GM04503 (cell line): ENCODE measurements at places on chromosomes 5 and 9.

GRCh38 chr5:95244479-95244878 lies 40.4 kb downstream of the MCTP1 start:
- no peak for DNase-seq

DNA sequence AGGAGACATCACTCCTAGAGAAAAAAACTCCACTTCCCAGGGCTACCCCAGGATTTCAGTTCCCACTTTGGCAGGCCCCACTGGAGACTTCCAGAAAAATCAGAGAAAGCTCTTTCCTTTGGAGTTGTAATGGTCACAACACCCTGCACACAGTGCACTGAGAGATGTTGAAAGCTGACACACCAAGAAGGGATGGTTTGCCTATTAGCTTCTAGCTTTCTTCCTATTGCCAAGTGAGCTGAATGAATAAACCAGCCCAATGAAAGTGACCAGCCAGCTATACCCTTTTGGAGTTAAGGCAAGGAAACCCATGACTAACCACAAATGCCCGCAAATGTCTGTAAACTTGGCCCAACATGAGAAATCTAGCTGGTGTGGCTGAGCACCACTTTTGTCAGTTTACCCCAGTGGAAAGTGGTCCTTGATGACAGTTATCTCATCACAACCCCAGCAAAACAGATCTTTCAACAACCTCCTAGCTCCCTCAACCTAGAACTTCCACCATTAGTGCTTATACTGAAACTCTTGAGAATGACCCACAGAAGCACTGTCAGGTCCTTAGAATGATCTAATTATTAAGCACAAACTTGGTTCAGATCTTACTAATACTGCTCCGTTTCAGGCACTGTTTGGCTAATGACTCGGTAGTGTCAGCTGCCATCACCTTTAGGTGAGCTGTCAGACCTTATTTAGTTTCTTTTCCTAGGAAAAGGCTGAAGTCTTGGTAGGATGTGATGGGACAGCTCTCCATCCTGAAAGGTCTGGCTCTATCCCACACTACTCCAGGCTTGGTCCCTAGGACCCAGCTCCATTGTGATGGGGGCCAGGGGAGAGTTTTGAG lies 11.2 kb downstream of the IRF1 start:
- DNase-seq: no peak

GRCh38 chr9:114155263-114155994 lies at the start of gene COL27A1:
Gene COL27A1 (plus strand): TSS chr9:114155537. CDS start chr9:114155951, 414 bp downstream.
- DNase-seq: no peak

GRCh38 chr5:114416254-114416653 lies 54.4 kb downstream of the KCNN2 start:
- no peak for DNase-seq

DNA sequence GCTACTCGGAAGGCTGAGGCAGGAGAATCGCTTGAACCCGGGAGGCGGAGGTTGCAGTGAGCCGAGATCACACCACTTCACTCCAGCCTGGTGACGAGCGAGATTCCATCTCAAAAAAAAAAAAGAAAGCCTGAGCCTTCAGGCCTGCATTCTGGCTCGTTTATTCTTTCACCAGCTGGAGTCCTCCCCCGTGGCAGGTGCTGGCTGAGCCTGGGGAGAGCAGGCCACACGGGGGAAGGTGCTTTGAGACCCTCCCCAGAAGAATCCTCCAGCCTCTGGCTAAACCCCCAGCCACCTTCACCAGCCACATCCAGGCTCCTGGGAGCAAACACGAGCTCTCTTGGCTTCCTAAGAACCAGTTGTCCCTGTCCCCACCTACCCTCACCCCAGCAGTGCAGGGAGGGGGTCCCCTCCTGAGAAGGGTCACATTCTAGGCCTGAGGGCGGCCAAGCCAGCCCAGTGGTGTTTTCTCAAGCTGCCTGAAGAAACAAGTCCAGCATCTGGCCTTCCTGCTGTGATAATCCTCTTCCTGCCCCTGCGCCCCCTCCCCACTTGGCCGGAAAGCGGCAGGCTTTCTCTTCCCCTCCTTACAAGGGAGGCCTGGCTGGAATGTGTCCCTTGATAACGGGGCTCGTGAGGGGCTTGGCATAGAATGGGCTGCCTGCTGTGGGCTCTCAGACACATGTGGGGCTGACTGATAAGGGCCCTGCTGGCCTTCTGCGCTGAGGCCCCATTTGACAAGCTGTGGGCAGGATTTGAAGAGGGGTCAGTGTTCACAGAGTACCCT lies 41.5 kb downstream of the PLPP7 start:
- no peak for DNase-seq

GRCh38 chr9:95132366-95133324 lies 184.9 kb downstream of the FANCC start:
- DNase-seq: no peak

DNA sequence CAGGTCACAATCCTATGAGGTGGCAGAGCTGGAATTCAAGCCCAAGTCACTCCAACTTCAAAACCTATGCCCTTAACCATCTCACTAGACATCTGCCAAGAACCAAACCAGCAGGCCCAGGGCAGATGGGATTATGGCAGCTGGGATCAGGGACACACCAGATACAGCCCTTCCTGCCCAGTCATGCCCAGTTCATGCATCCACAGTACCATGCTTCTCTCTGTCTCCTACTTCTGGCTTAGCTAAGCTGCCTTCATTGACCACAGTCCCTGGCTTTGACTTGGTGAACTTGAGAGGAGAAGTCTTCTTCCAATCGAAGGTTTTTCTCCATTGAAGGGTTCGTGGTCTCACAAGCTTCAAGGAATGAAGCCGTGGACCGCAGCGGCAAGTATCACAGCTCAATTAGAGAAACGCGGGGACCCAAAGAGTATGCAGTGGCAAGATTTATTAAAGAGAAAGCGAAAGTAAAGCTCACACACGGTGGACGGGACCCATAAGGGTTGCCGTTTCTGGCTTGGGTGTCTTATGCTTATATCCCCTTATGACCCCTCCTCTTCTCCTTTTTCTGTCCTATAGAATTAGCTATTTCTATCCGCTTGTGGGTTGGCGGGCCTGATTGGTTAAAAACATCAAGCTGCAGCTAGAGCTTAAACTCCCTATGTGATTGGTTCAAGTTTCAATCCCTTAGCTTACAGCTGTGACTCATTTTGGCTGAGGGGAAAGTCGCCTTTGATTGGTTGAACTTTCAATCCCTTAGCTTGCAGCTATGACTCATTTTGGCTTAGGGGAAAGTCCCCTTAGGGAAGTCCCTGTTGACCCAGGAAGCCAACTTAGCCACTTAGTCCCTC lies 101.2 kb downstream of the TRIM36 start:
- DNase-seq: no peak

DNA sequence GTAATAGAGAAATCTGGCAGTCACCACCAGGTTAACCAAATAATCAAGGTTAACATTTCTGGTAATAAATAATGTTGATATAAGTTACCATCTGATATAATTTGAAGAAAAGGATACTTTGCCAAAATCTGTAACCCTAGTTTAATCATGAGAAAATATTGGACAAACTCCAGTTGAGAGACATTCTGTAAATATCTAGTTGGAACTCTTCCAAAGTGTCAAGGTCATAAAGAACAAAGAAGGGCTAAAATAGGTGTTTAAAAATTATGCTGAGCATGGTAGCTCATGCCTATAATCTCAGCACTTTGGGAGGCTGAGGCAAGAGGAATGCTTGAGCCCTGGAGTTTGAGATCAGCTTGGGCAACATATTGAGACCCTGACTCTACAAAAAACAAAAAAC lies 253.3 kb downstream of the MRPS30 start:
- no peak for DNase-seq
